ENCODE measurements at places on chromosomes 7 and 10.
A peak's percentile ranks its signal among the peaks of the same experiment; 100 is the strongest.

DNA sequence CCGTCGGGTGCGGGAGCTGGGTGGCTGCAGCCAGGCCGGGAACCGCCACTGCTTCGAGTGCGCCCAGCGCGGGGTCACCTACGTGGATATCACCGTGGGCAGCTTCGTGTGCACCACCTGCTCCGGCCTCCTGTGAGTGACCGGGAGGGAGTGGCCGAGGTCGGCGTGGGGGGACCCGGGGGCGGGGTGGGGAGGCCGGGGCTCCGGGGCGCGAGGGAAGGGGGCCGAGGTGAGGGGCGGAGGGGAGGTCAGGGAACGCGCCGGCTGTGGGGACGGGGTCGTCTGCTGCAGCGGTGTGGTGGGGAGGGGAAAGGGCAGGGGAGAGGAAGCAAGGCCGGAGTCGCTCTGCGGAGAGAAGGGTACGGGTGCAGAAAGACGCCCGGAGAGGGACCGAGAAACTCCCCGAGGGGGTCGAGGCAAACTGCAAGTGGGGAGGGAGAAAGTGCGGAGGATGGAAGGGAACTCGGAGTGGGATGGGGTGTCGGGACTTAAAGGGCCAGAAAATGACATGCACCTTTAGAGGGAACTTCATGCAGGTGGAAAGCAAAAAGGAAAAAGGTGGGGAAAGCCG lies 518 bp downstream of the AGFG2 start:
- no peak for DNase-seq

- no peak for DNase-seq
Observed at GRCh38 chr10:15245530-15245929, 77.0 kb upstream of the NMT2 start.

- no peak for DNase-seq
Observed at GRCh38 chr10:29737074-29737593, 102.4 kb upstream of the SVIL start.

DNA sequence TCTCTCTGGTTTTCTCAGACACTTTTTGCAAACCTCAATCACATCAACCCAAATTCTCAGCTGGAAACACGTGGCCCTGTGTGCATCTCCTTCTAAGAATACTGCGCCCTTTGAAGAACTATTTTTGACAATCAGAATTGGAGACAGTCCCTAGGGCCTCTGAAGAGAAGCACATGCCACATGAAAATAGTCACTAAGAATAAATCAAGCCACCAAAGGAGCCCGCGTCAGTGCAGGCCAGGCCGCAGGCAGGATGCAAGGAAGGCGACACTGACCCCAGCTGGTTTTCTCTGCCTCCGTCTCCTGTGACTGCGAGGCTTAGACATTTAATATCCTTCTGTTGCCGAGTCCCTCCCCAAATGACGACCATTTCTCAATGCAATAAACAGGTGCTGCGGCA lies 88.0 kb upstream of the ADAM12 start:
- DNase-seq: no peak

- DNase-seq: no peak
Observed at GRCh38 chr10:117439243-117439912, 64.1 kb upstream of the PDZD8 start.

GRCh38 chr7:6501586-6502564 lies 49.4 kb downstream of the GRID2IP start:
- DNase-seq: peak; percentile 16

DNA sequence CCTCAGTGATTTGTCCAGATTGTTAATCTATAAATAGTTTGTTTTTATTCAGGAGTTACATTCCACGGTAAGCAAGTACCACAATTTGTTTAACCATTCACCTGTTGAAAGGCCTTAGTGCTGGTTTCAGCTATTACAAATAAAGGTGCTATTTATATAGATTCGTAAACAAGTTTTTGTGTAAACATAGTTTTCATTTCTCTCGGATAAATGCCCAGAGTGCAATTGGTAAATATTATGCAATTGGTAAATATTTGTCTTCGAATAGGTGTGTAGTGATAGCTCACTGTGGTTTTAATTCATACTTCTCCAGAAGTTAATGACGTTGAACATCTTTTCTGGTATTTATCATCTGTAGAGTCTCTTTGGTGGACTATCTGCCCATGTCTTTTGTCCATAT lies 76.4 kb upstream of the RSU1 start:
- DNase-seq: no peak

DNA sequence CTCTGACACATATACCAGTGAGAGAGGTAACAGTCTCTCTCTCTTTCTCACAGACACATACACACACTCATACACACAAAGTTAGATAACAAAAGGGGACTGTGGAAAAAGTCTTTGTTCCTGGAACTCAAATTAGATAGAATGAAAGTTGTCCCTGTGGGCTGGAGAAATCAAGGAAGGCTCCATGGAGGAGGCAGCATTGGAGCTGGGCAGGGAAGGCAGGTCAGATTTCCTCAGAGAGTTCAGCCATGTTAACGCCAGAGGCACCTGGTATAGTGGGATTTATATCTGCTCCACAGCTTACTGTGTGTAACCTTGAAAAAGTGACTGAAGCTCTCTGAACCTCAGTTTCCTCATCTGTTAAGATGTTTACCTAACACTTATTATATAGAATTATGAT lies 38.7 kb downstream of the LDB3 start:
- no peak for DNase-seq

DNA sequence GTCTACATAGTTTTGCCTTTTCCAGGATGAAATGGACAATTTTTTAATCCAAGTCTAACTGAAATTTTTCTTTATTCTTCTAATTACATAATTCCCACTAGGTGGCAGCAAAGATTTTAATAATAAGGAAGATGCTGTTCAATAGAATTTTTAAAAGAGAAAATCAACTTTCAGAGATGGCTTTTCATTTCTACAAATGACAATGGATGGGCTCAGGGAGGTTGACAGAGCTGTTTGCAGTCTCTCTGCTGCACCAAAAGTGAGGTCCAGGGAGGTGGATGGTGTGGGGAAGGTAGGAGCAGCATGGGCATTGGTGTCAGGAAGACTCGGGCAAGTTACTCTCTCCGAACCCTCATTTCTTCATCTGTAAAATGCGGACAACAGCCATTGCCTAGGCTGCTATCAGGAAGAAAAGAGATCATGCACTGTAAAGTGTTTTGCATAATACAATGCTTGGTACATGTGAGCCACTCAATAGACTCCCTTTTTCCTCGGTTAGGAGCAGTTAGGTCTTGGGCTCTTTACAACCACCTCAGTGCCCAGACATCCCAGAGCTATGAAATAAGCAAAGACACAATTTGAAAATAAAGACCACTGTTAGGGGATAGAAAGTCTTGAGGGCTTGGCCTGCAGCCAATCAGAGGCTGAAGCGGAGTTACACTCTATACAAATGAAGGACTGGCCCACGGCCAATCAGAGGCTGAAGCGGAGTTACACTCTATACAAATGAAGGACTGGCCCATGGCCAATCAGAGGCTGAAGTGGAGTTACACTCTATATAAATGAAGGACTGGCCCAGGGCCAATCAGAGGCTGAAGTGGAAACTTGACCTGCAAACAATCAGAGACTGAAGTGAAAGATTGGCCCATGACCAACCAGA lies 107.1 kb downstream of the ABLIM1 start:
- peak; percentile 18 for DNase-seq

GRCh38 chr7:113891828-113892227 lies 27.0 kb downstream of the PPP1R3A start:
- no peak for DNase-seq

DNA sequence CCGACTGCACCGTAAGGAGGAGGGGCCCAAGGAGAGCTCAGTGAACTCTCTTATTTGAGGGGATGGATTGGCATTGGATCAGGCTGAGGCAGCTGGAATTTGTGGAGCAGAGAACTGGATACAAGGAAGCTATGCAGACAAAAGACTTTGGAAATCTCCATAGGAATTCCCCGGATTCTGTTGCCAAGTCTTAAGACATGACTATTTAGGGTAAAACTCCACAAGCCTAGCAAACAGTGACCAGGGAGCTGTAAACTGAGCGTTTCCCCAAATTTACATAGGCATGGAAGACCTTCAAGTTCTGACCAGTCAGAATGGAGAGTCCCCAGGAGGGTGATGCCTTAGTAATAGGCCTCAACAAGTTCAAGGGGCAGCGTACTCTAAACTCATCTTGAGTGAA lies 82.5 kb upstream of the PCBD1 start:
- no peak for DNase-seq
